ENCODE measurements at places on chromosomes 6 and 20. TPM values are rescaled to one million over a fixed set of nuclear protein-coding genes. Genes with fewer than 3 reads are reported as not detected.

GRCh38 chr20:9160757-9161156, 91.9 kb downstream of the PLCB4 start:
- H3K27ac ChIP-seq: peak overlapping the region; percentile 58
- DNase-seq: no peak
- peak overlapping the region; percentile 15 for H3K4me3 ChIP-seq
- no peaks in the 10 kb centered on the region for H3K4me1 ChIP-seq
- no peaks in the 10 kb centered on the region for H3K36me3 ChIP-seq

Gene OPRM1
- not detected for total RNA-seq

Gene MACROD2
- 3.0 TPM for total RNA-seq

- H3K36me3 ChIP-seq: no peaks in the 10 kb centered on the region
- H3K27ac ChIP-seq: no peak overlapping the region
- no peaks in the 10 kb centered on the region for H3K27me3 ChIP-seq
- no peak overlapping the region for H3K4me3 ChIP-seq
- DNase-seq: no peak
These were observed 66.4 kb upstream of the NEDD9 start for GRCh38 chr6:11298651-11299420.

DNA sequence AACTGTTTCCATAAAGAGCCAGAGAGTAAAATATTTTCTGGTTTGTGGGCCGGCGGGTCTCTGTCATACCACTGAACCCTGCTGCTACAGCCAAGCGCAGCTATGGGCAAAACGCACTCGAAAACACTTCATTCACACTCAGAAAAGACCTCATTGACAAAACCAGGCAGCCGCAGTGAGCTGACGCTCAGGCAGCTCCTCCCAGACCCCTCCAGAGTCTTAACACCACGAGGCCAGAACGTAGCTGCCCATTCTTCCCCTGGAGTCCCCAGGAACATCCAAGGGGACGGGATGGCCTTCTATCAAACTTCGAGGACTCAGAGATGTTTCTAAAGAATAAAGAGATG, 35.6 kb upstream of the ZBP1 start:
- no peaks in the 10 kb centered on the region for H3K27me3 ChIP-seq
- H3K36me3 ChIP-seq: peaks cover 38% of the 10 kb centered on the region
- H3K4me3 ChIP-seq: no peak overlapping the region
- DNase-seq: peak; percentile 12

Gene FNDC11
- 0.21 TPM for total RNA-seq

- H3K36me3 ChIP-seq: no peaks in the 10 kb centered on the region
- no peaks in the 10 kb centered on the region for H3K4me1 ChIP-seq
- no peaks in the 10 kb centered on the region for H3K27me3 ChIP-seq
These were observed 614 bp upstream of the TMEM242 start for GRCh38 chr6:157323966-157324300.

Gene PPP1R14C
- total RNA-seq: 62.3 TPM

DNA sequence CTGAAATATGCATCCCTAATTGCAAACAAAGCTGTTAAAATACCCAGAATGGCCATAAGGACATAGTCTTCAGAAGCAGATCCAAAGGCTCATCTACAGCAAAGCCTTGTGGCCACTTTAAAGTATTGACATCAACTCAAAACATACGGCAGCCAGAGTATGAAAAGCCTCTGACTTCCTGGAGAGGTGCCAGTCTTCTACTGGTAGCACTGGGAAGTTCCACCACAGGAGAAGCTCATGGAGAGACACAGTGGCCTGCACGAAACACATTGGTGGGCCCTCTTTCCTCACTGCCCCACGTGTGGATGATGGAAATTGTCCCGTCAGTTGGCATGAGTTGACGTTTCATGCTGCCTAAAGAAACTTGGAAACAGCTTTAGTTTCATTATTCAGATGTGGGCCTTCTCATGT, 202.6 kb upstream of the HEY2 start:
- H3K27ac ChIP-seq: no peak overlapping the region
- no peaks in the 10 kb centered on the region for H3K27me3 ChIP-seq
- peaks cover 7% of the 10 kb centered on the region for H3K4me1 ChIP-seq
- no peaks in the 10 kb centered on the region for H3K36me3 ChIP-seq
- H3K4me3 ChIP-seq: no peak overlapping the region

GRCh38 chr6:125679128-125679527, 70.3 kb upstream of the HEY2 start:
- no peak overlapping the region for H3K4me3 ChIP-seq
- H3K4me1 ChIP-seq: no peaks in the 10 kb centered on the region
- H3K36me3 ChIP-seq: no peaks in the 10 kb centered on the region
- H3K27me3 ChIP-seq: no peaks in the 10 kb centered on the region
- H3K27ac ChIP-seq: no peak overlapping the region

Gene ZNF831
- total RNA-seq: 0.02 TPM

GRCh38 chr6:132257561-132257960, 143.7 kb downstream of the MOXD1 start:
- no peak overlapping the region for H3K4me3 ChIP-seq
- H3K27ac ChIP-seq: no peak overlapping the region
- no peaks in the 10 kb centered on the region for H3K27me3 ChIP-seq
- no peaks in the 10 kb centered on the region for H3K4me1 ChIP-seq

GRCh38 chr6:136326038-136326553, 36.5 kb upstream of the BCLAF1 start:
- no peaks in the 10 kb centered on the region for H3K27me3 ChIP-seq
- H3K4me1 ChIP-seq: no peaks in the 10 kb centered on the region
- no peak overlapping the region for H3K27ac ChIP-seq
- H3K4me3 ChIP-seq: no peak overlapping the region
- no peak for DNase-seq

- H3K36me3 ChIP-seq: no peaks in the 10 kb centered on the region
- H3K4me1 ChIP-seq: no peaks in the 10 kb centered on the region
- peaks cover 4% of the 10 kb centered on the region for H3K27me3 ChIP-seq
- no peak overlapping the region for H3K27ac ChIP-seq
These were observed 309.2 kb downstream of the CDH4 start for GRCh38 chr20:61561111-61561830.

DNA sequence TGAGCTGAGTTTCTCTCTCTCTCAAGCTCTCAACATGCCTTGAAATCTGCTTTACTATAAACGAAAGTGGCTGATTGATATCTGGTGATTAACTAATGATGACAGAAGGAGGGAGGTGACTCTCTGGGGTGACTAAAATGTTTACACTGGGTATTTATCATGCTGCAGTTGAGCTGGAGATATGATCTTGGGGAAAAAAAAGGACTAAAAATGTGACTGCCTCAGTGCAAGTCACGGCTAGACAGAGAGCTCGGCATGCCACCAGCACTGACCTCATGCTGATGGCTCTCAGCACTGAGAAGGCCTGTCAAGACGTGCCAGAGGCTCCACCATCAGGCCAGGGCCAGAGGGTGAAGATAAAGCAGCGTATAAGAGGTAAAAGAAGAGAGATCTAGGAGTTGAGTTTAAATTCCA, 103.1 kb upstream of the SPACA1 start:
- H3K4me1 ChIP-seq: peaks cover 7% of the 10 kb centered on the region
- no peak overlapping the region for H3K4me3 ChIP-seq
- no peak overlapping the region for H3K27ac ChIP-seq
- no peaks in the 10 kb centered on the region for H3K27me3 ChIP-seq

Gene HLA-A
- 1,427 TPM for total RNA-seq

- H3K4me3 ChIP-seq: no peak overlapping the region
- no peaks in the 10 kb centered on the region for H3K36me3 ChIP-seq
- no peaks in the 10 kb centered on the region for H3K4me1 ChIP-seq
- DNase-seq: peak; percentile 33
These were observed 174.7 kb downstream of the BACH2 start for GRCh38 chr6:90121982-90122381.

- no peak overlapping the region for H3K4me3 ChIP-seq
- H3K27me3 ChIP-seq: no peaks in the 10 kb centered on the region
- no peak for DNase-seq
- H3K4me1 ChIP-seq: no peaks in the 10 kb centered on the region
- H3K36me3 ChIP-seq: no peaks in the 10 kb centered on the region
These were observed 821 bp upstream of the TAAR5 start for GRCh38 chr6:132590362-132590761.

Gene PRDM13
- not detected for total RNA-seq

Gene AURKA
- total RNA-seq: 6.3 TPM

DNA sequence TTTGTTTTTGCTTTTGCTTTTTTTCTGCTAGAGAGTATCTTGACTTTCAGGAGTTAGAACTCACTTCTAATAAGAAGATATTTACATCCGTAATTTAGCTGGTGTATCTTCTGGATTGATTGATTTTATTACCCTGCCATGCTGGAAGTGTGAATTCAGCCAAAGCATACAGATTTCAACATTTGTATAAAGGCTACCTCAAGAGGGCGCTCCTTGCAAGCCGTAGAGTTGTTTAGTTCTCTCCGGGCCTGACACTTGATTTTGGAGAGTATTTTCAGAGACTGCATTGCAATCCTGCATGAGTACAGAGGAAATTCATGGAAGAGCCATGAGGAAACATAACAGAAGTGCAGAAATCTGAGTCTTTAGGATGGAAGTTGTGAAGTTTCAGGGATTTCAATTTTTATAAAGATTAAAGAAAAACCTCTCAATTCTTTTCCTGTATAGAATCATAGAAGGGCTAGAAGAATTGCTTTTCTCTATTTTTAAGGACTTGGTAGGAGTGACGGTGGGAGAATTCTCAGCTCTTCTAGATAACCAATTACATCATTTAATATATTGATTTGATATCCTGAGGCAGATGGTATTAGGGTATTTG, 66.7 kb upstream of the TIAM2 start:
- H3K4me3 ChIP-seq: no peak overlapping the region
- H3K27ac ChIP-seq: no peak overlapping the region
- no peak for DNase-seq
- H3K36me3 ChIP-seq: no peaks in the 10 kb centered on the region

DNA sequence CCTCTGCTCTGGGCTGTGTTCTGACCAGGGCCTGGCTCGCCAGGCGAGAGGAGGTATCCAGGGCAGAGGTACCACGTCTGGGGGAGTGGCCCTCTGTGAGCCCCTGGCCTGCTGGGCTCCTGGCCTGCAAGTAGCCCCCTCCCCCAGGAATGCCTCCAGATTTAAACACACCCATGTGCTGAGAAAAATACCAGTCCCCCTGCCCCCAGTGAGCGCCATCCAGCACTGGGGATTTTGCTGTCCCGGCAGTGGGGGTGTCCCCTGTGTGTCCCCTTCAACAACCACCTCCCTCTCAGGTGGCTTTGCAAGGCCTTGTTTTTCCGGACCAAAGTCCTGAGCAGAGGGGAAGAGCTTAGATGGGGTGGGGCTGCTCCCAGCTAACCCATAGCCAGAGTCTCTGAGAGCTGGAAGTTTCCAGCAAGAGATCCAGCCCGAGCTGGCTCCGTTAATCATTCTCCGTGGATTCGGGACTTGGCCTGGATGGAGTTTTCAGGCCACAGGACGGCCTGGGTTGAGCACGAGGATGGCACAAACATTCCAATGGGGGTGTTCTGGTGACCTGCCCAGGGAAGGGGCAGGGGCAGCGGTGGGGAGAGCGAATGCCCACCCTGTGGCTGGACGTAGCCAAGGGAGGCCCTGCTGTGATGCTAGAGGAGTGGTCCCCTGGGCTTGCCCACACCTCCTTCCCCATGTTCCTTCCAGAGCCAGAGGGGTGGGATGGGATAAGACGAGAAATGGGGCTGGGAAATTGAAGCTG, 29.0 kb downstream of the PCK1 start:
- no peak for DNase-seq
- H3K4me3 ChIP-seq: no peak overlapping the region
- H3K27ac ChIP-seq: no peak overlapping the region
- no peaks in the 10 kb centered on the region for H3K4me1 ChIP-seq

DNA sequence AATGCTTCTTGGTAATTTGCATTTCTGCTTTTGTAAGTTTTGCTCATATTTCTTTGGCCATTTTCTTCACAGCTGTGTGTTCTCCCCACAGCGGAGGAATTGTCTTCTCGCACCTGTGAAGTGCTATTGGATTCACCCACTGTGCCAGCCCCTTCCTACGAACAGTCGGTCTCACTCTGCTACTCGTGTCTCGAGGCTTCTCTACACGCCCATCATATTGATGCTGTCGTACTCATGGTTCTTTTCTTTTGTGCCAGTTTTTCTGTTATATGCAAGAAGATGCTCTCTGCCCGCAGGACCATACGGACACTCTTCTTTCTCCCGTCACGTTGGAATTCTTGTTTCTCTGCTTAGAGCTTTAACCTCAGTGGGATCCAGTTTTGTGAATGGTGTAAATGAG, 200.3 kb downstream of the DLL1 start:
- H3K4me1 ChIP-seq: no peaks in the 10 kb centered on the region
- H3K27me3 ChIP-seq: no peaks in the 10 kb centered on the region
- H3K36me3 ChIP-seq: no peaks in the 10 kb centered on the region
- no peak for DNase-seq
- no peak overlapping the region for H3K4me3 ChIP-seq
- no peak overlapping the region for H3K27ac ChIP-seq

- H3K27me3 ChIP-seq: no peaks in the 10 kb centered on the region
- H3K27ac ChIP-seq: no peak overlapping the region
- H3K4me3 ChIP-seq: no peak overlapping the region
These were observed 26.3 kb downstream of the PRDM1 start for GRCh38 chr6:106112433-106112832.

Gene LPA
- 0.20 TPM for total RNA-seq

GRCh38 chr6:128150376-128150775, 249.5 kb upstream of the THEMIS start:
- DNase-seq: no peak
- no peaks in the 10 kb centered on the region for H3K36me3 ChIP-seq
- no peak overlapping the region for H3K4me3 ChIP-seq
- H3K4me1 ChIP-seq: no peaks in the 10 kb centered on the region

GRCh38 chr6:145044641-145045246, 690.6 kb downstream of the EPM2A start:
- H3K4me1 ChIP-seq: peaks cover 13% of the 10 kb centered on the region
- peak overlapping the region; percentile 22 for H3K27ac ChIP-seq
- no peak overlapping the region for H3K4me3 ChIP-seq
- no peak for DNase-seq
- no peaks in the 10 kb centered on the region for H3K27me3 ChIP-seq

Gene NKAIN4
- not detected for total RNA-seq

Gene CALHM5
- total RNA-seq: 1.8 TPM

Gene UBD
- total RNA-seq: not detected

DNA sequence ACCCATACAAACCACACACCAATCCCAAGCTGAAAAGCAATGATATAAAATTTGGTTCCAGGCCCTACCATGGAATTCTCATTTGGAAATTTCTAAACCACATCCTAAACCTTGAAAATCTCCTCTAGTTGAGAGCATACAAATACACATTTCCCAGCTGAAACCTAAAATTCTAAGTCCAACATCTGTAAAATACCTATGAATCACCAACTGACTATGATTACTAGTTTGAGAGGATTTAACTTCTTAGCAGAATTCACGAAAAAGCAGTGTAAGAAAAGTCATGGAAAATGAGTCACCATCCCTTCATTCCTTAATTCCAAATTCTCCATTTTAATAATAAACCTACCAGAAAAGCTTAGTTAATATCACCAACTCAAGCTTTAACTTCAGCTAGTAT, 15.4 kb downstream of the RANBP9 start:
- no peaks in the 10 kb centered on the region for H3K27me3 ChIP-seq
- H3K27ac ChIP-seq: no peak overlapping the region
- H3K36me3 ChIP-seq: no peaks in the 10 kb centered on the region
